ENCODE measurements at places on chromosomes 6 and 20.

- no peak for DNase-seq
These were observed 59.8 kb upstream of the RREB1 start for GRCh38 chr6:7047966-7048365.

- no peak for DNase-seq
These were observed 329.1 kb downstream of the LAMA2 start for GRCh38 chr6:129212081-129212480.

- no peak for DNase-seq
These were observed 305.3 kb upstream of the RGS17 start for GRCh38 chr6:153436351-153436750.

DNA sequence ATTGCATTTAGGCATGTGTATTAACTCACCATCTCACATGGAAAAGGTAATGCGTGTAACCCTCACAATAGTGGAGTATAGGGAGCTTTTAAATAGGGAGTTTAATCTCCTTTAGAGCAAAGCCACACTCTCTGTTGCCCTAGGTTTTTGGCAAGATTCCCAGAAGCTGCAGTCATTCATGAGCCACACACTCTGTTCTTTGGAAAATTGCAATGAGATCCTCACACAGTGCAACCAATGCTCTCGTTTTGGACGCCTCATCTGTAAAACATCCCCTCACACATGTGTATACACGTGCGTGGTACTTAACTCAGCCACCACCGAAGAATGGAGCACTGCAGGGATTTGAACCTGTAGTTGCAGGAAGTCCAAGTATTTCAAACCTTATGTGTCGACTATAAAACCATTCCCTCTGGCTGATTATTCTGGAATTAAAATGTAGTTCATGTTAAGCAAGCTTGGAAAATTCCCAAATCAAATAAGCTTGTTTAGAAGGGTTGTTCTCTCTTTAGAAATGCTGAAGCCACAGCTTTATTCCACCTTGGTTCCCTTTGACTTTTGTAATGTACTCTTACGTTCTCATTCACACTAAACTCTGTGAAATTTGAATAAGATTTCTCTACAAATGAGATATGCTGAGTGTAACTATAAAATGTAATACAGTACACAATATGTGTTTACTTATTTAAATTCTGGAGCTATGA is 489.8 kb upstream of the MANEA start:
- DNase-seq: no peak

GRCh38 chr6:44228433-44228832 is 5.0 kb downstream of the SLC29A1 start:
- DNase-seq: no peak
